Ecto neural progenitor cell (in vitro differentiated cells): ENCODE measurements at places on chromosomes 3 and 15.

- DNase-seq: no peak
These were observed 34.6 kb downstream of the SH3BP5 start for GRCh38 chr3:15297608-15298350.

- DNase-seq: no peak
These were observed 4.7 kb downstream of the CSNK1G1 start for GRCh38 chr15:64351265-64351664.

- DNase-seq: no peak
These were observed 441.5 kb upstream of the ARHGEF26 start for GRCh38 chr3:153679714-153680113.

GRCh38 chr3:149026718-149027117 is 35.4 kb downstream of the GYG1 start:
- DNase-seq: no peak

DNA sequence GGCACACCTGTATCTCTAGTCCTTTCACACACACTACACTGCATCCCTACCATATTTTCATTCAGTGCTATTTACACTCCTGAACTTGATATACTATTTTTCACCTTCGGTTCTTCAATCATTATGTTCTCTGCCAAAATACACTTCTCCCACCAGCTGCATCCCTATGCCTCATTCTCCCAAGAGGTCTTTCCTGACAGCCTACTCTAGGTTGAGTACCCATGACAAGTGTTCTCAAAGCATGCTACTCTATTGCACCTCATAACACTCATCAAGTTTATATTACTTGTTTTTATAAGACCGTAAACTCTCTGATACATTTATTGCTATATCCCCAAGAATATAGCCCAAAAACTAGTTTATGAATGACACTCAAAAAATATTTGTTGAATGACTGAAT is 549.5 kb downstream of the PYDC2 start:
- no peak for DNase-seq

DNA sequence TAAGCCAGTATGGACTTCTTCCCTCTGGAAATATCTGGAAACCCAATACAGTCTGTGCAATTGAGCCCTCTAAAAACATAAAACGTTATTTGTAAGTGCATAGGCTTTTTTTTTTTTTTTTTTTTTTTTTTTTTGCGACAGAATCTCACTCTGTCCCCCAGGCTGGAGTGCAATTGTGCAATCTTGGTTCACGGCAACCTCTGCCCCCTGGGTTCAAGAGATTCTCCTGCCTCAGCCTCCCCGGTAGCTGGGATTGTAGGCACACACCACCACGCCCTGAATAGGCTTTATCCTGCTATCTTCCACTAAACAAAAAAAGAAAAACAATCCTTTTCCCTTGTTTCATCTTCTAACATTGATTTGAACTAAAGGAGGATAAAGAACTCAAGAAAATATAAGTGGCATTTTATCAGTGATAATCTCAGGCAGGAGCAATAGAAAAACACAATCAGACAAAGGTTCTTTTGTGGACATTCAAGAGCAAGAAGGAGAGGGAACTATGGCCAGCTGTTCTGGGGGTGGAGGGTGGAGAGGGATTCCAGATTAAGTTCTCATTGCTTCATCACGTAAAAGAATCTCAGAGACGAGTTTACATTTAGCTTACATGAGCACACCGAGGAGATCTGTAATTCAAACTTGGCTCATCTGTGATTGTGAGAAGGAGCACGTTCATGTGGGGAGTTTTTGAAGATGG is 68.6 kb downstream of the ITGB5 start:
- no peak for DNase-seq

DNA sequence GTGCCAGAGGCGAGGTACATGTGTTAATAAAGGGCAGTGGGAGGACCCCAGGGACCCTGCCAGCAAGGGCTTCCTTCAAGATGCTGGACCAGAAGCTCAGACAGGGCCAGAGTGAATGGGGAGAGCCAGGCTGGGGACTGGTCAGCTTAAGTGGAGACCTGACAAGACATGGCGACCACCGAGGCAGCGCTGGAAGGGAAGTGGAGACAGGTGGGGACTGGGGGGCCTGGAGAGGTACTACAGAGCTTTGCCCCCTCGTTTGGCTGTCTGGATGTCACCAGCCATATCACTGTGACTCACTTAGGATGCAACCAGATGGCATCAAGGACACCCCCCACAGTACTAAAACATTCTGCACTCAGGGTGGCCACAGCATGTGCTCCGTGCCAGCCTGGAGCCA is 97.9 kb downstream of the ADCY5 start:
- DNase-seq: no peak

DNA sequence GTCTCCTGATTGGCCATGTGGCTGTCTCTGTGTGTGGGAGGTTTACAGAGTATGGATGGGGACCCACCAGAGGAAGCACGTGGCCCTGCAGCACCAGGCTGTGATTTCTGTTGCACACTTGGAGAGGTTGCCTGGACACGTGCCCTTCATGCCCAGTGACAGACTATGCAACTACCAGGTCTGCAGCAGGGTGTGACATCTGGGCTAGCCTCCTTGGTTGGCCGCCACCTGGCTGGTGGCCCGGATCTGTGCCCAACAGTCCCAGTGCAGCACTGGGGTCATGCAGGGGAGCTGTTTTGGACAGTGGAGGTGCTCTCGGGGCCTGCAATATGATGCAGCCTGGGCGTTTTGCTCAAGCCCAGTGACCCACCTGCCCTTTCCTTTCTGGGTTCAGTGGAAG is 212.5 kb downstream of the UBE3A start:
- DNase-seq: no peak

DNA sequence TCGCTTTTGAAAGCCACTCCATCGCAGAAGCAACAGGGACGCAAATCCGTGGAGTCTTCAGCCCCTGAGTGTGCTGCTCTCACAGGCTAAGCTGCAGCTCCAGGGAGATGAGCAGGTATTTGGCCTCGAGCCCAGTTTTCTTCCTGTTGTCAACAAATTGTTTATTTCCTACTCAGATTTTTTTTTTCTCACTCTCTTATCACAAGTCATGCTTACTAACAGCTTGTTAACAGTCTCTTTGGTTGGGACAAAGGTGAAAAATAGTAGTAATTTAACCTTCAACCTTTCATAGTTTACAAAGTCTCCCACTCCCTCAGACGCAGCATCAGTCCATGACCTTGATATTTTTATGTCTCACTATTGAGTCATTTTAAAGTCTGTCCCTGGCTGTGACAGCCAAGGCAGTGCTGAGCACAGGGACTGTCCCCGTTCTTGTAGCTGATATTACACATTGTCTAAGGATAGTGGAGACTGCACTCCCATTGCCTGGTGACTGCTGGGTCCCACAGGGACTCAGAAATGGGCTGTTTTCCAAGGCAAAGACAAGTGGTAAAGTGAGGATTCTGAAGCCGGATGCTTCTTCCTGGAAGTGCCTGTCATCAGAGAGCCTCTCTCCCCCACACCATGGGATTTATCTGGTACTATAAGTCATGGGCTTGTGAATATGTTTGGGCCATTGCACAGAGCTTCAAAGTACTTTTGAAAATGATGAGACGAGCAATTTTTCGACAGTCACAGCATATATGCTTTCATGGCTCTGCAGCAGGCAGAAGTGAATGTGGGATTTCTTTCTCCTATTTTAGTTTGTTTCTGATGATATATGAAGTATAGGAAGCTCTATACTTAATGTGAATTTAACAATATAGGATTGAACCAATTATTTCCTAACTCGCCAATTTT is 59.8 kb upstream of the UNC13C start:
- no peak for DNase-seq

- no peak for DNase-seq
These were observed 82.3 kb upstream of the AGTR1 start for GRCh38 chr3:148615382-148615781.

DNA sequence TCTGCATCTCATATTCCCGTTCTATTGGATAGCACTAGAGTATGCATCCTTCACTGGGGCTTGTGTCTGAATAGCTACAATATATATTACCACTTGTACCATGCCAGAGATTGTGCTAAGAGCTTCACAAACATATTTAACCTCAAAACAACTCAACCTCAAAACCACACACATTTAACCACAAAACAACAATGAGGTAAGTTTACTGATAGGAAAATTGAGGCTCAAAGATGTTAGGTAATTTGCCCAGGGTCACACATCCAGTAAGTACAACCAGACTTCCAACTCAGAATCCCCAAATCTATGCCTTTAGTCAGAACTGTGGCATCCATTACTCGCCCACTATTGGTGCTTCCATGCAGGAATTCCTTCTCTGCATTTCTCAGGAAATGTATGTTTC is 220.0 kb downstream of the FAM43A start:
- no peak for DNase-seq

DNA sequence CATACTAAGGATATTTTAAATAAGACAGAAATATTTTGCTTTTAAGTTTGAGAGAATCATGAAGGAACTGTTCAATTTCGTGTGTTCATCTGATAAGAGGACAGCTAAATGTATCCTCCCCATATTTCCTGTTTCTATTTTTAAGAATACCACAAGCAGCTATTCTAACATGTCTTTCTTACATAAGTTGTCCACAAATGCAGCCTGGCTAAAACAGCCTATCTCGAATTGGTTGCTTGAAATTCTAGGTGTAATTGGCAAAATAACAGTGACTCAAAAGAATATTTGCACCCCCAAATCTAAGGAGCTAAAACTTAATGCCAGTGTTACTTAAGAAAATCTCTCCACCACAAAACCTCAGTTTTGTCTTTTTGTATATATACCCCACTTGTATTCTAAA is 35.0 kb downstream of the BTLA start:
- no peak for DNase-seq

GRCh38 chr15:62889734-62890505 is 152.6 kb upstream of the TPM1 start:
- DNase-seq: no peak

GRCh38 chr15:74864296-74864695 is 8.9 kb downstream of the SCAMP2 start:
- DNase-seq: no peak

GRCh38 chr3:127370906-127371305 is 83.1 kb upstream of the PRR20G start:
- no peak for DNase-seq

- DNase-seq: no peak
These were observed 25.9 kb upstream of the SLC7A14 start for GRCh38 chr3:170611751-170612150.

DNA sequence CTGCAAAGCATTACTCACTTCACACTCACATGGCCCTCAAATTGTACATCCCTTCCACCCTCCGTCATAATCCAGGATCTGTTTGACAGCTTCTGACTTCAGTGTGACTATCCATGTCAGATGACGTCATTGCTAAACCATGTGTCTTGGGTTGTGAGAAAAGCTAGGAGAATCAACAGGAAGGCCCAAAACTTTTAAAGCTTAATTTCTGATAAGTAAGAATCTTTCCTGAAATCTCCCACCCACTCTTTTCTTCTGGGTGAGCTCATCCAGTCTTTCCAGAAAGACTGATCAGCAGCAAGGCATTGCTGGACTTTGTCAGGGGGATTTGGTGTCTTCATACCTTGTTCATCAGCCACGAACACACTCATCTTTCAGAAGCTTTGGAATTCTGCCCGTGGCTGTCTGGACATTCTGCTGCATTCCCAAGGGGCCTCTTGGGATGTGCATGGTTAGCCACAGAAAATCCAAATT is 11.5 kb upstream of the LMCD1 start:
- no peak for DNase-seq

GRCh38 chr15:90006217-90007075 is 5.3 kb downstream of the ZNF710 start:
- DNase-seq: no peak

- DNase-seq: no peak
These were observed 972.0 kb downstream of the TUSC7 start for GRCh38 chr3:117681619-117682018.

- no peak for DNase-seq
These were observed 21.6 kb downstream of the IQSEC1 start for GRCh38 chr3:13051581-13051980.

DNA sequence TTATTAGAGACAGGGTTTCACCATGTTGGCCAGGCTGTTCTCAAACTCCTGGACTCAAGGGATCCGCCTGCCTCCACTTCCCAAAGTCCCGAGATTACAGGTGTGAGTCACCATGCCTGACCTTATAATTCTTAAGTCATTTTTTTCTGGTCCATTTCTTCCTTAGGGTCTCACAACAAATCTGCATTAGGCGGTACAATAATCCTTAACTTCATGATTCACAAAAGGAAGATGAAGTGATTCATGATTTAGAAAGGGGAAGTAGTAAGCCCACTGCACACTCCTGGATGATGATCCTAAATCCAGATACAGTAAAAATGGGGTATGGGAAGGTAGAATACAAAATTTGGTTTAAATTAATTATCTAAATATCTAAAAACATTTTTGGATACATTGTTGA is 45.0 kb upstream of the TKT start:
- DNase-seq: no peak

DNA sequence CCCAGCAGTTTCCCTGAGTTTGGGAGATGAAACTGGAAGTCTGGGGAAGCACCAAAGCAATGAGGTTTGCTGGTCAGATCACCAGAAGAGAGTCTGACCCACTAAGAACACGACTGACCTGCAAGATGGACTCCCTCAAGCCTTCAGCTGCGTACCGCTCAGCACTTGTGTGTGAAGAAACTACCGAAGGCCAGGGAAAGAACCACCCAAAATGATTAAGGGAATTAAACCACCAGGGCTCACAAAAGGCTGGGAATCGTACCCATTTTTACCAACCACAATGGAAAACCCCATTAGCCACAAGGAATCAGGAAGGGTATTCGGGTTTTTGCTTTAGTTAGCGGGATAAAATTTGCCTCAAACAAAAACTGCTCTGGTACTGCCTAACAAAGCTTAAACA is 21.6 kb downstream of the ATP13A3 start:
- no peak for DNase-seq

GRCh38 chr15:40190591-40190990 is 29.7 kb downstream of the BUB1B start:
- DNase-seq: no peak

GRCh38 chr3:186960347-186960746 is 30.0 kb downstream of the ST6GAL1 start:
- DNase-seq: no peak

GRCh38 chr15:64560998-64561397 is 100.6 kb downstream of the ZNF609 start:
- no peak for DNase-seq

GRCh38 chr3:97872525-97873042 is 50.8 kb downstream of the CRYBG3 start:
- DNase-seq: no peak

DNA sequence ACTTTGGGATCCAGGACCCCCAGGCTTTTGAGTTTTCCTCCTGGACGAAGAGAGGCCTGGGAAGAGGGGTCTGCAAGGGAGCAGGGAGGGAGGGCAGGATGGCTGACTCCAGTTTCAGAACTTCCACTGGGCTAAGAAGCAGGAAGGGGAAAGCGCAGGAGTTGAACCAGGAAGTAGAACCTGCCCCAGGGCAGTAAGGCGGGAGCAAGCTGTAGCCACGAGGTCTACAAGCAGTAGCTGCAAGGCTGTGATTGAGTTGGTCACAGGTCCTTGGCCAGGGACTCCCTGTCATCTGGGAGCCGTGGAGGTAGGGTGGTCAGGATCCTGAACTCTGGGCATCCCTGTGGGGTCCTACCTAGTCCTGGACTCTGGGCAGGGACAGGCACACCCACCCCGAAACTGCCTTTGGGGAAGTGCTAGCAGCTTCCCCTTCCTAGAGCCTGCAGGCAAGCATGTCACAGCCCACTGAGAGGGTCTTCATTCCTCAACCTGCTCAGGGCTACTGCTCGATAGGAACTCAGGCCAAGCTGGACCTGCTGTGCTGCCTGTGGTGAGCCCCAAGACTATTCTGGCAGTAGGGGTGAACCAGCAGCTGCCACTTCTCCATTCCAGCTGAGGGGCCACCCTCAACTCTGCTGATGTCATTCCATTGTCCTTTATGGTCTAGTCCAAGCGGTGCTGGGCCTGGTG is 5.8 kb upstream of the GNAI2 start:
- DNase-seq: no peak
